ENCODE measurements at places on chromosomes 4 and X.

GRCh38 chr4:100605144-100605543 is 87.3 kb upstream of the EMCN start:
- no peak for DNase-seq
- H3K27ac ChIP-seq: no peak overlapping the region
- no peaks in the 10 kb centered on the region for H3K27me3 ChIP-seq
- no peak overlapping the region for H3K4me3 ChIP-seq
- H3K36me3 ChIP-seq: no peaks in the 10 kb centered on the region

DNA sequence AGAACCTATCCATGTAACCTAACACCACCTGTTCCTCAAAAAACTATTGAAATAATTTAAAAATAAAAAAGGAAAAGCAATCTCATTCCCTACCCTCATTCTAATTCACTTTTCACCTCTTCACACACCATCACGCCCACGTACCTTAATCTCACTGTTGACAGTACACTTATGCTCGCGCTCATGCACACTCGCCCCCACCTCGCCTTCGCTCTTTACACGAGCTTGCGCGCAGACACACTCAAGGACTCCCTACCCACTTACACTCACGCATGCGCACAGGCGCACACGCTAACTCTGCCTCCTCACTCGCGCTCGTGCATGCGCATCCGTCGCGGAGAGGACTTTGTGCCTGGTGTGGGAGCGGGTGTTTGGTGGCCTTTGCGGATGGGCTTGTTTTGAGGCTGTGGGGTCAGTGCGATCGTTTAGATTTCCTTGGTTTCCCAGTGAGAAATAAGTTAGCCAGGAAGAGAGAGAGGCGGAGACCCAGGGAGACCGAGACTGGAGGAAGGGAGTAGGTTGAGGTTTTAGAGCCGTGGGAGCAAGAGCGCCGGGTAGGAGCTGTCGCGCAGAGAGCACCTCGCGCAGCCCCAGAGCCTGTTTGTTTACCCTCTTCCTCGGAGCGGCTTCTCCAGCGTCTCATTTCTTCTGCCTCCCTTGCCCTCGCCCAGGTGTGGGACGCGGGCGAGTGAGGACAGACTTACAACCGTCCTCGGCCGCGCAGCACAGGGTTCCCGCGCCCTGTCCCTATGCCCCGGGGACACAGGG is 8.1 kb upstream of the GSX2 start:
- DNase-seq: peak; percentile 62
- H3K27ac ChIP-seq: peak overlapping the region; percentile 69
- H3K4me3 ChIP-seq: peak overlapping the region; percentile 42
- H3K4me1 ChIP-seq: no peaks in the 10 kb centered on the region

DNA sequence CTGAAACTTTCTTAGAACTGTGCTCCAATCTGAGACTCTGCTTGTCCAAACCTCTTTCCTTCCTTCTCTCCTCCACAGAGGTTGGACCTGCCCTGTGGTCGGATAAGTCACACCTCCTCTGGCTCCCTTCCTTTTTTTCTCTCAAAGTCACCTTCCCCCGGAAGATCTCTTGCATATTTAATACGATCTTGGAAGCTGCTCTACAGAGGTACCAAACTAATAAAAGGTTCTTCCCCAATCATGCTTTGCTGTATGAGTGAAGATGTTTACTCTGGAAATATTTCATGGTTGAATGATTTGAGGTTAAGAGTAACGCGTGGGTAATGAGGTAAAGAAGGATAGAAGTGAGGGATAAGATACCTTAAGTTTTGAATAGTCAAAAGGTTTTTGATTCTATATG is 166.0 kb downstream of the ATG4A start:
- H3K36me3 ChIP-seq: no peaks in the 10 kb centered on the region
- no peaks in the 10 kb centered on the region for H3K4me1 ChIP-seq
- no peak overlapping the region for H3K27ac ChIP-seq
- no peaks in the 10 kb centered on the region for H3K27me3 ChIP-seq

- H3K27ac ChIP-seq: peak overlapping the region; percentile 32
- H3K4me3 ChIP-seq: no peak overlapping the region
- no peak for DNase-seq
- no peaks in the 10 kb centered on the region for H3K4me1 ChIP-seq
- H3K36me3 ChIP-seq: no peaks in the 10 kb centered on the region
Observed at GRCh38 chrX:19805046-19805690, 82.2 kb downstream of the SH3KBP1 start.

DNA sequence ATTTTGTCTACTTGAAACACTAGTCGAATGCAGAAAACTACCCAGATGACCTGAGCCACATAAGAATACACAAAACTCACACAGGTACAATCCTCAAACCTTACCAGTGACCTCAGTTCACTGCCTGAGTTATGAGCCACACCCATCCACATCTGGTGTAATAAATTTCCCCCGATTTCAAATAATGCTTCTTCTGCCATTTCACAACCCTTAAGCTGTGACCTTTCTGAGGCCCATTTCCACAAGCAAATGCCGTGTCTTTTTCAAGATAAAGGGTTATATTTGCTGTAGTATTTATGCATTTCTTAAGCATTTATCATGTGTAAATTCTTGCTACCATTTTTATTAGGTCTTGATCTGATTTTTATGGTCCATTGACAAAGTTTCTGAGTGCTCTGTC is 1.8 kb upstream of the ARHGEF38 start:
- peak overlapping the region; percentile 94 for H3K27ac ChIP-seq
- no peak for DNase-seq
- H3K36me3 ChIP-seq: no peaks in the 10 kb centered on the region
- H3K4me3 ChIP-seq: no peak overlapping the region
- H3K27me3 ChIP-seq: no peaks in the 10 kb centered on the region

GRCh38 chrX:16666541-16666940 is 16.6 kb downstream of the S100G start:
- H3K4me1 ChIP-seq: no peaks in the 10 kb centered on the region
- H3K4me3 ChIP-seq: no peak overlapping the region

GRCh38 chr4:124854968-124855367 is 142.4 kb upstream of the ANKRD50 start:
- no peaks in the 10 kb centered on the region for H3K4me1 ChIP-seq
- H3K4me3 ChIP-seq: no peak overlapping the region
- no peak for DNase-seq
- H3K36me3 ChIP-seq: no peaks in the 10 kb centered on the region
- no peak overlapping the region for H3K27ac ChIP-seq

GRCh38 chrX:63402106-63402505 is 51.0 kb upstream of the SPIN4 start:
- H3K27ac ChIP-seq: no peak overlapping the region
- no peak for DNase-seq
- no peak overlapping the region for H3K4me3 ChIP-seq
- H3K4me1 ChIP-seq: no peaks in the 10 kb centered on the region
- no peaks in the 10 kb centered on the region for H3K36me3 ChIP-seq

- no peak overlapping the region for H3K27ac ChIP-seq
- no peaks in the 10 kb centered on the region for H3K27me3 ChIP-seq
- H3K36me3 ChIP-seq: no peaks in the 10 kb centered on the region
Observed at GRCh38 chr4:157934151-157934550, 238.7 kb downstream of the GASK1B start.

- no peaks in the 10 kb centered on the region for H3K4me1 ChIP-seq
- H3K27ac ChIP-seq: no peak overlapping the region
- H3K27me3 ChIP-seq: no peaks in the 10 kb centered on the region
- H3K4me3 ChIP-seq: no peak overlapping the region
- H3K36me3 ChIP-seq: no peaks in the 10 kb centered on the region
- DNase-seq: no peak
Observed at GRCh38 chr4:130099105-130099504, 1003.2 kb downstream of the C4orf33 start.

GRCh38 chrX:17990532-17990931 is 129.4 kb upstream of the RAI2 start:
- no peaks in the 10 kb centered on the region for H3K36me3 ChIP-seq
- H3K27me3 ChIP-seq: peaks cover 31% of the 10 kb centered on the region
- no peak overlapping the region for H3K27ac ChIP-seq
- DNase-seq: no peak
- H3K4me1 ChIP-seq: no peaks in the 10 kb centered on the region

- no peak overlapping the region for H3K4me3 ChIP-seq
- H3K27ac ChIP-seq: no peak overlapping the region
- no peaks in the 10 kb centered on the region for H3K4me1 ChIP-seq
- no peaks in the 10 kb centered on the region for H3K27me3 ChIP-seq
Observed at GRCh38 chr4:101307899-101308298, 39.4 kb downstream of the PPP3CA start.

- DNase-seq: no peak
- H3K4me1 ChIP-seq: no peaks in the 10 kb centered on the region
- no peak overlapping the region for H3K27ac ChIP-seq
- H3K4me3 ChIP-seq: no peak overlapping the region
- no peaks in the 10 kb centered on the region for H3K36me3 ChIP-seq
Observed at GRCh38 chr4:183304067-183304466, 16.0 kb downstream of the CLDN22 start.

- DNase-seq: no peak
- peaks cover 5% of the 10 kb centered on the region for H3K27me3 ChIP-seq
- H3K4me3 ChIP-seq: no peak overlapping the region
- H3K27ac ChIP-seq: no peak overlapping the region
Observed at GRCh38 chr4:114601304-114602052, 2.9 kb downstream of the UGT8 start.

GRCh38 chrX:39296472-39296871 is 495.2 kb downstream of the MID1IP1 start:
- no peak overlapping the region for H3K27ac ChIP-seq
- DNase-seq: no peak
- H3K4me1 ChIP-seq: no peaks in the 10 kb centered on the region
- H3K4me3 ChIP-seq: no peak overlapping the region

- H3K36me3 ChIP-seq: no peaks in the 10 kb centered on the region
- no peak for DNase-seq
- peak overlapping the region; percentile 94 for H3K4me3 ChIP-seq
- no peaks in the 10 kb centered on the region for H3K4me1 ChIP-seq
Observed at GRCh38 chr4:39526765-39527295, 409 bp downstream of the UGDH start.

DNA sequence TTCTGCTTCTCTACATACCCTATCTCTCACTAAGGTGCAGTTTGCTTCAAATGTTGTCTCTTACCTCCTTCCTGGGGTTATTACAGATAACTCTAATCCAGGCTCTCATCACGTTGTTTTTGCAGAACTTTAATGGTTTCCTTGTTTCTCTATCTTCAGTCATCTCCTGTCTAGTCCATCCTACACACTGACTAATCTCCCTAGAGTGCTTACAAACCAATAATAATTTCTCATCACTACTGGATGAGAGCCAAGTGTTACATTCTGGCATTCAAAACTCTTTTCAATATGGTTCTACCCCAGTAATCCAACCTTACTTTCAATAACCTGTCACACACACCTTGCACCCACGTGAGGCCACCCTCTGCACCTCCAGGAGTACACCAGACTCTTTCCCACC is 86.1 kb downstream of the SYNPO2 start:
- no peaks in the 10 kb centered on the region for H3K27me3 ChIP-seq
- DNase-seq: no peak
- no peak overlapping the region for H3K27ac ChIP-seq
- H3K4me3 ChIP-seq: no peak overlapping the region

- no peaks in the 10 kb centered on the region for H3K4me1 ChIP-seq
- H3K27ac ChIP-seq: no peak overlapping the region
- no peaks in the 10 kb centered on the region for H3K36me3 ChIP-seq
- peak overlapping the region; percentile 59 for H3K4me3 ChIP-seq
- peaks cover 72% of the 10 kb centered on the region for H3K27me3 ChIP-seq
- DNase-seq: peak; percentile 60
Observed at GRCh38 chrX:153474718-153475117, 4.3 kb upstream of the HAUS7 start.

DNA sequence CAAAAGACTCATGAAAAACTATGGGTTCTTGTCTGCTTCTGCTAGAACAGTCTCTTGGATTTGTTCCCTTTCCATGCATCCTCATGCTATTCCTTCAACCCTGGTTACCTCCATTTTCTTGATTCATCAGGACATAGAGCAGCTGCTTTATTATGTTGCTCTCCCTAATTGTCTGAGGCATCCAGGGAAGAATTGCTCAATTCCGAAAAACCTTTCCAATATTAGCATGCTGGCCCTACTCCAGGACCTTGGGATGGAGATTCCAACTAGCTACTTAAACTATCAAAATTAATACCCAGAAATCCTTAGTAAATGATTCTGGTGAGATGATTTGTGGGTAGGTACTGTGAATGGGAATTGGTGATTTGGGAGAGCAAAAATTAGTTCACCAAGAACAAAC is 56.6 kb upstream of the FAM47B start:
- H3K4me1 ChIP-seq: no peaks in the 10 kb centered on the region
- H3K27ac ChIP-seq: no peak overlapping the region
- DNase-seq: no peak
- no peak overlapping the region for H3K4me3 ChIP-seq
- peaks cover 18% of the 10 kb centered on the region for H3K27me3 ChIP-seq
- no peaks in the 10 kb centered on the region for H3K36me3 ChIP-seq

DNA sequence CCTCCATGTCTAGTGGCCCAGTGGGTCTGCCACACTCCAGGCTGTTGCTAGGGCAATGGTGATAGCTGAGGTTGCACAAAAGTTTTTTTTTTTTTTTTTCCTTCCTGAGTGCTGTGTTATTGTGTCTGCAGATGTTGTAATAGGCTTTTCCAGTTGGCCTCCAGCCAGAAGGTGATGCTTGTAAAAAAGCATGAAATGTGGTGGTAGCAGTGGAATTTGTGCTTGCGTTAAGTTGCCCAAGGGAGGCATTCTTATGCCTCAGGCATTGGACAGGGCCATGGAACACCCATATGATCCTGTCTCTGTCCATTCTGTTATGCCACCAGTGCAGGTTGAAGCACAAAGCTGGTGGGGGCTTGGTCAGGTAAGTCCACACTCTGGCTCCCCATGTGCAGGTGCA is 660.5 kb upstream of the SPANXN1 start:
- DNase-seq: no peak
- peaks cover 6% of the 10 kb centered on the region for H3K27me3 ChIP-seq
- H3K36me3 ChIP-seq: no peaks in the 10 kb centered on the region
- H3K4me3 ChIP-seq: no peak overlapping the region
- no peaks in the 10 kb centered on the region for H3K4me1 ChIP-seq

DNA sequence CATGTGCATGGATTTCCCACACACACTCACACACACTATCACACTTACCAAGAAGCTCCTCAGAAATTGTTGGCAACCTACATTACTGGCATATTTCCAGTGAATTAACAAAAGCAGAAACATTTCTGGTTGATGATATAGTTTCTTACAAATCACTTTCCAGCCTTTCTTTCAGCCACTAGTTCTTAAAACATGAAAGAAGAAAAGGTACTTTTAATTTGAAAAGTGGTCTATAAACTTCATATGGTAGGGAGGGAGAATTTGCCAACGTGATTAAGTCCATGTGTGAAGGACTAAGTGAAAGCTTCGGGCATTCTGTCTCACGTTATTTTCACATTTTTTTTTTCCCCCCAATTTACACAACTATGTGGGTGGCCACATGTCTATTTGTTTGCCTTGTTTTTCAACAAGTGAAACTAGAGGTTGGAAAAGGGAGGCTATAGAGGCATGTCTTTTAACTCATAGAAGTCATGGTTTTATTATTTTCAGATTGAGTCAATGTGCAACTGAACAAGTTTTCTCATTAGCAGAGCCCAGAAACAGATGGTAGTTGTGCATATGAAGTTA is 832.1 kb upstream of the INTU start:
- DNase-seq: no peak
- no peaks in the 10 kb centered on the region for H3K4me1 ChIP-seq

Data from breast epithelium (tissue), 4 donors.